Pancreas (tissue), 10 donors: ENCODE measurements at places on chromosomes 5 and 9.

- no peak overlapping the region for H3K27ac ChIP-seq
- H3K27me3 ChIP-seq = no peaks in the 10 kb centered on the region
- H3K4me1 ChIP-seq = no peaks in the 10 kb centered on the region
- no peak overlapping the region for H3K4me3 ChIP-seq
Measured at GRCh38 chr5:65292196-65292595, 189.5 kb downstream of the ADAMTS6 start.

- H3K27ac ChIP-seq = no peak overlapping the region
- peaks cover 36% of the 10 kb centered on the region for H3K36me3 ChIP-seq
- H3K4me1 ChIP-seq = no peaks in the 10 kb centered on the region
- H3K4me3 ChIP-seq = no peak overlapping the region
- no peak for DNase-seq
Measured at GRCh38 chr9:132645306-132645705, 24.5 kb downstream of the DDX31 start.

DNA sequence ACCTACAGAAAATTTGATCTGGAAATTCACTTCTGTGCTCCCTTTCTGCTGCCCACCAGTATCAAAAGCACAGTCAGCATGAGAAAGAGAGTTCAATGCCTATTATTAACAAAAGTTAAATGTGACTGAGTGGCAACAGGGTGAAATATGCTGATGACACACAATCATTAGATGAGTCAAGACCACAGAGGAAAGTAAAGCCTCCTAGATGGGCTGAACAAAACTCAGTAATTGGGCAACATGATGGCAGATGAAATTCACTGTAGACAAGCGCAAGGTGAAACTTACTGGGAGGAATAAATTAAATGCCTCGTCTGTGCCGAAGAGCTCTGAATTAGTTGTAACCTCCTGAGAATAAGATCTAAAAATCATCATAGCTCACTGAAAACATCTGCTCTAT is 752.8 kb downstream of the IRX1 start:
- no peaks in the 10 kb centered on the region for H3K27me3 ChIP-seq
- H3K27ac ChIP-seq = no peak overlapping the region
- H3K4me1 ChIP-seq = no peaks in the 10 kb centered on the region
- H3K4me3 ChIP-seq = no peak overlapping the region
- DNase-seq = no peak

- no peaks in the 10 kb centered on the region for H3K4me1 ChIP-seq
- DNase-seq = peak; percentile 43
- no peak within 1 kb of the TSS for H3K27ac ChIP-seq
- no peaks in the 10 kb centered on the region for H3K27me3 ChIP-seq
- no peaks in the 10 kb centered on the region for H3K36me3 ChIP-seq
- no peak within 1 kb of the TSS for H3K4me3 ChIP-seq
Measured at GRCh38 chr9:133534346-133535291, at the start of gene ADAMTSL2. ADAMTSL2 (plus strand) TSS chr9:133534704; CDS start chr9:133536713, 2,009 bp downstream.

DNA sequence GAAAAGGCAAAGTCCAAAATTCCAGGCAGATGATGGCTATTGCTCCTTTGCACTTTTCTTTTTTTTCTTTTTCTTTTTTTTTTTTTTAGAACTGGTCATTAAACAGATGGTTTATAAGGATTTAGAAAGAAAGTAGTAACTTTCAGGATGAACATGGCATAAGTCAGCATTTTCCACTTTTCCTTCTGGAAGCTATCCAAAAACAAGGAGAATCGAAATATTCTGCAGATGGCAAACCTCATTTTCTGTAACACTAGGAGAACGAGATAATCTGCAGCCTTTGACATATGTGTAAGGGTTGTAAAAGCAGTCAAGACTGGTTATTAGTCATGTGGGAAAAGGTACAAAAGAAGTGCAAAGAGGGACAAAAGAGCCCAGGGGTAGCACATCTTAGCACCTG is 69.1 kb upstream of the PUM3 start:
- DNase-seq = no peak
- H3K27me3 ChIP-seq = no peaks in the 10 kb centered on the region
- H3K27ac ChIP-seq = no peak overlapping the region
- no peaks in the 10 kb centered on the region for H3K4me1 ChIP-seq

DNA sequence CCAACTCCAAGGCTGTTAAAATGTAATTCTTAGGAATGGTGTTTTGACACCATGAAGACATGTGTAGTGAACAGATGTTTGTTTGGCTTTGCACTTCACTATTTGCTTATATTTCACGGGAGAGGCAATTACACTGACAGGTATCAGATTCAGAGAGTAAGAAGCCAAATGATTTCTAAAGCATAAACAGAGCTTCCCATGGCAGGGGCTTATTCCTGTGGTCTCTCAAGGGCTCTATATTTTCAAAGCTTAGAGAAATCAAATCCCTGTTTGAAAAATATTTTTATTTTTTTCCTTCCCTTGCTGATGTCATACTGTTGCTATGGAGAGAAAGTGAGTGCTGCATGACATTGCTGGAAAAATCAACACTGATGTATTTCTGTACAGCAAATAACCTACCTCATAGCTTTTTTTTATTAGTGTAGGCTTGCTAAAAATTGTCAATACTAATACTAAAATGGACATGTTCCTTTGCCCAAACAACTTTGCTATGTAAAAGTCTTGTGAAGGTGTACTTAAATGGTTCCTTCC is 161.4 kb downstream of the GIN1 start:
- H3K27me3 ChIP-seq = no peaks in the 10 kb centered on the region
- no peaks in the 10 kb centered on the region for H3K36me3 ChIP-seq
- no peak for DNase-seq

- DNase-seq = no peak
- H3K27ac ChIP-seq = no peak overlapping the region
- no peaks in the 10 kb centered on the region for H3K27me3 ChIP-seq
- no peaks in the 10 kb centered on the region for H3K36me3 ChIP-seq
- H3K4me1 ChIP-seq = no peaks in the 10 kb centered on the region
Measured at GRCh38 chr9:88476491-88477271, 58.3 kb upstream of the NXNL2 start.

DNA sequence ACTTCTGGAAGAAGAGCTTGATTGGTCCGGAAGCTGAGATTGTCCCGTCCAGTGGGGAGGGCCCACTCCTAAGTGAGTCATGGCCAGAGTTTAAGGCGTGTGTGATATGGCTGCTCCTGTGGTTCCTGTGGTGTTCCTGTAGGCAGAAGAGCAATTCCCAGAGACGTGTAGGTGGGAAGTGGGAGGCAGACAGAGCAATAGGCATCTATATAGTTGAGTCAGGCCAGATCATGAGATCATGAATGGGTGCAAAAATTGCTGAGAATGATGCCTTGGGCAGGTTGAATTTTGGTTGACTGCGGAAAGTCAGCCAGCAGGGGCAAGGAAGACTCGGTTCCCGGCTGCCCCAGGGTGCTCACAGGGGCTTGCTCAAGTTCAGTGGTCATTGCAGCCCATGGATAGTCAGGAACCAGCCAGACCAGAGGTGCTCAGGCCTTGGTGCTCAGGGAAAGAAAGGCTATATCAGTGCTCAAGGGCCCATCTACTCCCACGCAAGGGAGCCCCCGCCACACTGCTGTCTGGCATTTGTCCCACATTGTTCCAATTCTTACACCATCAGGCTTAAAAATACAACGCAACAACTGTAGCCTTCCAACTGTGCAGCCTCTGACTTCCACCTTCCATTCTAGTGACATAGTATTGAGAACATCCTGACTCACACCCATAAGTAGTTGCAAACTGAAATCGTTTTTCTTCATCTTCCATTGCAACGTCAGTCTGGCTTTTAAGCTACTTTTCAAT is 21.0 kb upstream of the GSN start:
- no peak for DNase-seq
- H3K27me3 ChIP-seq = no peaks in the 10 kb centered on the region
- no peak overlapping the region for H3K4me3 ChIP-seq
- no peaks in the 10 kb centered on the region for H3K36me3 ChIP-seq
- H3K4me1 ChIP-seq = no peaks in the 10 kb centered on the region
- H3K27ac ChIP-seq = no peak overlapping the region
